ENCODE measurements at places on chromosomes 5 and 9.

DNA sequence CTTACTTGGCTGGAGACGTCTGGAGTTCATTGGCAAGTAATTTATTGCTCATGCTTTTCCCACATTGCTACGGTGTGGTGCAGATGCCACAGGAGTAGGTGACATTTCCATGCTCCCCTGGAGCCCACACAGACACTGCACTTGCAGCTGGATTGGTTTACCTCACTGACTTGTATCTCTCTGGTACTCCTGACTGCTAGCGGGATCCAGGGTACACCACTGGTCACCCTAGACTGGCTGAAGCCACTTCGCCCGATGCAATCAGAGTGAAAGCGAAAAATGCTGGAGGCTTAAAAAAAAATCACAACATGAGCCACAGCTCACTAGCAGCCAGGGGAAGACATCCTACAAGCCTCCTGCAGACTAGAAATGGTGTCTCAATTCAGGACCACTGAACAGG, 32.6 kb upstream of the SLIT3 start:
- no peak for DNase-seq

- no peak for DNase-seq
These were observed 223.5 kb upstream of the IL12B start for GRCh38 chr5:159553792-159554191.

- no peak for DNase-seq
These were observed 510.3 kb upstream of the KLF4 start for GRCh38 chr9:107999890-108000289.

- no peak for DNase-seq
These were observed 105.8 kb downstream of the ROR2 start for GRCh38 chr9:91844190-91844589.

GRCh38 chr9:129023036-129023907, 4.9 kb downstream of the SH3GLB2 start:
- DNase-seq: no peak

- DNase-seq: no peak
These were observed 20.1 kb upstream of the SLC25A48 start for GRCh38 chr5:135814316-135814715.

- DNase-seq: peak; percentile 52
These were observed 34.8 kb upstream of the TRIO start for GRCh38 chr5:14108170-14108996.

DNA sequence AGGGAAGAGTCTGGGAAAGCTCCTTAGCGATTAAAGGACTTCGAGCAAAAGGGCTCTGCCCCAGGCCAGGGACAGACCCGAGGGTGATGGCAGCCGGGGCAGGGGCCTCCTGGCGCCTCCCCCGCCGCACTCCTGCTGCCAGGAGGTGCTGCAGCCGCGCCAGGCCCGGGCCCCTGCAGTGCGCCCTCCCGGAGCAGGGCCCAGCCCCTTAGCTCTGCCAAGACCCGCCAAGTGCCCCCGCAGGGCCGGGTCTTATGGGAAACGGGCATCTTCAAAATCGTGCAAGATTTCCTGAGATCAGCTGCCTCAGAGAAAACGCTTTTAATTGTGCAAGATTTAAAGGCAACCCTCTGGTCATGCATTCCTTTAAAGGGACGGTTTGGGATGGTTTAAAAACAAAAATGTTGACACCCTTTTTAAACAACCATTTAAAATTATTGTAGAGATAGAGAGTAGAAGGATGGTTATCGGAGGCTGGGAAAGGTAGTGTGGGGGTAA, 52.4 kb downstream of the CDC14B start:
- no peak for DNase-seq

GRCh38 chr9:34562135-34562745, 27.3 kb downstream of the CNTFR start:
- DNase-seq: no peak

GRCh38 chr9:70600506-70600905, 186.0 kb upstream of the KLF9 start:
- DNase-seq: no peak

DNA sequence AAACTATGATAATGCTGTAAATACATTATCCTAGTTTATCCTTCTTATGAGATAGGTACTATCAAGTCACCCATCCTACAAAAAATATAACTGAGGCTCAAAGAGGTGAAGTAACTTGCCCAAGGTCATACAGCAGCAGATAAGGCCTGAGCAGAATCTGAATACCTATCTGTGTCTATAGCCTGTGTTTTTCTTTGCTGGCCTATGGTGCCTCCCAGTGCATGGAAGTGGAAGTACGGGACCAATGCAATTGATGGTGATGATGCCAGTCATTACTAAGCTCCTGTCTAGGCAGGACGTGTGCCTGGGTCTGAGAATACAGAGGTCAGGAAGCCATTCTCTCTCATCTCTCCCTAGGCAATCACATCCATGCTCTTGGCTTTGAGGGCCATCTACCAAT, 67.8 kb downstream of the FAT2 start:
- peak; percentile 42 for DNase-seq

DNA sequence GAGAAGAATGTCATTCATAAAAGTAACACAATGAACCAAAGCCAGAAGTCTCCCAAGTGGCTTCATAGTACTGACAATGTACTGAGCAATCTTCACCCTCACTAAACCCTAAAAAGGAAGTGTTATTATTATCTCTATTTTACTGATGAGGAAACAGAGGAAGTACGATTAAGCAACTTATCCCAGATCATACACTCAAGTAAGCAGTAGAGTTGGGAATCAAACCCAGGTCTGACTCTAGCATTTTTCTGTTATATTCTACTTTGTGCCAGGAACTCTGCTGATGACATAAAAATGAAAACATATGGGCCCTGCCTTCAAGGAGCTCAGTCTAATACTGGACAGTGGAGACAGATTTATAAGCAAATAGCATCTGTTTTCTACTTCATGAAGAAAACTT, 109.2 kb downstream of the RAPGEF6 start:
- no peak for DNase-seq

- DNase-seq: no peak
These were observed 1696.0 kb upstream of the WWC1 start for GRCh38 chr5:166595274-166595951.

DNA sequence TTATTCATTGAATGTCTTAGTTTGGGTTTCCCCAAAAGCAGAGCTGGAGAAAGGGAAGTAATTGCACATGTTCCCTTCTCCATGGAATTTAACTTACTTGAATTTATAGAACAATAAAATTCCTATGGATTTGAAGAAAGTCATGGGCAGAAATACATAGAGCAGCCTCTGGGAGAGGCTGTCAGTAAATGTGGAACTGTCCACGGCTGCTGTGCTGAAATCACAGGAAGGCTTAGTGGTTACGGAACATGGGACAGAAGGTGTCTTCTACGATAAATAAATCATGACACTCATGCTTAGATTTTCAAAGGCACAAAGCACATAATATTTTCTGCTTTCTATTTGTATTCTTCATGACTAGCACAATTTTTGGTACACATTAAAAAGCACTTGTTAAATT, 440.6 kb upstream of the IZUMO3 start:
- no peak for DNase-seq

GRCh38 chr5:171709930-171710329, 75.7 kb upstream of the SMIM23 start:
- DNase-seq: no peak

GRCh38 chr9:29838491-29839020, 2265.3 kb upstream of the C9orf72 start:
- no peak for DNase-seq

GRCh38 chr5:179918742-179919486, 11.2 kb upstream of the TBC1D9B start:
- no peak for DNase-seq

DNA sequence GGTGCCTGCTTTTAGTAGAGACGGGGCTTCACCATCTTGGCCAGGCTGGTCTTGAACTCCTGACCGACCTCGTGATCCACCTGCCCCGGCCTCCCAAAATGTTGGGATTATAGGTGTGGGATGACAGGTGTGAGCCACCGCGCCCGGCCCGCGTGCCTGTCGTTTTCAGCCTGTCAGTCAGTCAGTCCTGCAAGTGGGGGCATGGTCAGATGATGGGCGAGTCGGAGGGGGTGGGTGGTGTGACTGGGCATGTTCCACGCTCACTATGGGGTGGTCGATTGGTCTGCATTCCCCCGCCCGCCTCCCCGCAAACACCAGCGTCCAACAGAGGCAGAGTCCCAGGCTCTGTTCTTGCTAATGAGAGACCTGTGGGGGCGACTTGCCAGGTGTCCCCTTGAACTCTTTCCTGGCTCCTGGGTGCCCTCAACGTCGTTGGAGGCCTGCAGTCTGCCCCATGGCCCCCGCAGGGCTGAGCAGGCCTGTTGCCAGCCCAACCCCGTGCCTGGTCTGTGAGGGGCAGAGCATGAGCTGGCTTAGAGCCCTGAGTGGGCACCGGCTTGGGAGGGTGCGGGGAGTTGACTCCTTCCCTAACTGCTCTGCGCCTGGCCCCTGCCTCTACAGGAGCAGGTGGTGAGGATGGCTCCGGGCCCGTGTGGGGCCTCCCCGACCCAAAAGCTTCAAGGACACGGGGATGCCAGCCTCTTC, 23.1 kb downstream of the CRB2 start:
- no peak for DNase-seq

GRCh38 chr9:113227436-113227835, 6.1 kb downstream of the SLC31A1 start:
- no peak for DNase-seq

GRCh38 chr5:125100951-125101350, 354.5 kb upstream of the ZNF608 start:
- DNase-seq: no peak

DNA sequence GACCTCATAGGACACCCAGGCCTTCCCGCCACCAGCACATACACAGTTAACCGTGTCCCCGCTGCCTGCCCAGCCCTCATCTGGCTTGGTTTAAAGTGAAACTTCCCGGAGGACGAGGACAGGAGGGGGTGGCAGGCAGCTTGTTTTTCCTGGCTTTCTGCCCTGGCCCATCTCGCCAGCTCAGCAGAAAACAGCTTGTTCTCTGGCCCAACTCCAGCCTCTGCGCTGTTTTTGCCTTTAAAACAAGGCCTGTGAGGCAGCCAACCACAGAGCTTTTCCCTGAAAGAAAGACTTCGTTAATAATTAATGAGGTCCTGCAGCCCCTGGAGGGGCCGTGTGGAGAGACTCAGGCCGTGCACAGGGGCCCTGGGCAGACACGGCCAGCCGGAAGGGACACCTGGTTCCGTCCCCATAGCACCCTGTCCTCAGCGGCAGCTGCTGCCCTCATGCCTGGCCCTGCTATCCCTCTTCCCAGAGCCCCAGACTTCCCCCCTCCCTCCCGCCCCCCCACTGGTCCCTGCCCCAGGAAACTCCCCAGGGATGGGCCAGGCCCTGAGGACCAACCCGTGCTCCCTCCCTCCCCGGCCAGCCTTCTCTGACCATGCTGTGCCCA, 108.7 kb downstream of the RXRA start:
- DNase-seq: peak; percentile 83

GRCh38 chr9:130913599-130914416, 17.2 kb upstream of the QRFP start:
- no peak for DNase-seq
